Fibroblast of lung (primary cell): ENCODE measurements at places on chromosomes 3 and 15. TPM values are rescaled to one million over a fixed set of nuclear protein-coding genes. Genes with fewer than 3 reads are reported as not detected.

Gene ACTRT3
- total RNA-seq = 3.1 and 6.1 TPM in 2 replicates

Gene ST8SIA2
- total RNA-seq = under 0.01 TPM in 1 of 2 replicates, not detected in the other

Gene GCSAM
- total RNA-seq = not detected in 2 replicates

Gene CP
- under 0.01 TPM in 1 of 2 replicates, not detected in the other for total RNA-seq

Gene SMCO1
- total RNA-seq = not detected in 2 replicates

Gene SLC7A14
- 0.26 and 1.3 TPM in 2 replicates for total RNA-seq

Gene ST6GAL1
- total RNA-seq = 0.83 and 1.3 TPM in 2 replicates

Gene P2RY13
- under 0.01 TPM in 1 of 2 replicates, not detected in the other for total RNA-seq

DNA sequence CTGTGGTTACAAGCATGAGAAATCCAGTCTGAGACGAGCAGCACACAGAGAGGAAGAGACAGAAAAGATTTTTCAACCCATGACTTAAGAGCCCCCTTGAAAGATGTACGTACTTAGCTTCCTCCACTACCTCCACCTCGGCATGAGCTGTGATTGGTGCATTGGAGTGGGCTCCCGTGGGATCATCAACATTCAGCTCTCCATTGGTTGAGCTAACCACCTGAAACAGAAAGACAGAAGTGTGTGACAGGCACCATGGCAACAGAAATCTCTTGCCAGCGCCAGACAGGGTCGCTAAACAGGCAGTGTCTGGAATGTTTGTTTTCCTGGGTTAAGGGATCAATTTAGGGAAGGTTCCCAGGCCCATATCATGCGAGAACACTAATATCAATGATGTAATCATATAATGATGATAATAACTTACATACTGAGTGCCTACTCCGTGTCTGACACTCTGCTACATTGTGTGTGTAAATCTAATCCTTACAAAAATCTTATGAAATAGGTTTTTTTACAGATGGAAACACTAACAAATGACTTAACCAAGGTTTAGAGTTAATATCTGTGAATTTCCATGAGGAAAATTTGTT lies 17.5 kb upstream of the PPIB start:
- H3K4me1 ChIP-seq = no peaks in the 10 kb centered on the region
- H3K4me3 ChIP-seq = no peak overlapping the region
- H3K27me3 ChIP-seq = no peaks in the 10 kb centered on the region
- no peaks in the 10 kb centered on the region for H3K36me3 ChIP-seq

DNA sequence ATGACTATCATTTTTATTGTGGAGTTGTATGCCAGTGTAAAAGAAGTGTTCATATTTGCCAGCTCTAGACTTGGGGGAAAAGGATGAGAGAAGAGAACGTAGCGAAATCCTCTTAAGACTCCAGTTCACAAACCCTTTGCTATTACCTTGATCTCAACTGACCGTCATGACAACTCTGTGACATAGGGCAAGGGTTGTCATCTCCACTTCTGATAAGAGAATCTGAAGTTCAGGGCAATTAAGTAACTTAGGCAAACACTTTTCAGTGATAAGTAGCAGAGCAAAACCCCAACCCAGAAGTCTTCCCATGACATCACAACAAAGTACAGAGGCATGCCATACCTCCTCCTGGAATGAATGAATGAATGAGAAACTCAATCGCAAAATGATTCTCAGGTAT lies 40.3 kb upstream of the WNT5A start:
- DNase-seq = no peak
- H3K27me3 ChIP-seq = no peaks in the 10 kb centered on the region
- H3K4me3 ChIP-seq = no peak overlapping the region
- H3K36me3 ChIP-seq = no peaks in the 10 kb centered on the region
- H3K4me1 ChIP-seq = no peaks in the 10 kb centered on the region

DNA sequence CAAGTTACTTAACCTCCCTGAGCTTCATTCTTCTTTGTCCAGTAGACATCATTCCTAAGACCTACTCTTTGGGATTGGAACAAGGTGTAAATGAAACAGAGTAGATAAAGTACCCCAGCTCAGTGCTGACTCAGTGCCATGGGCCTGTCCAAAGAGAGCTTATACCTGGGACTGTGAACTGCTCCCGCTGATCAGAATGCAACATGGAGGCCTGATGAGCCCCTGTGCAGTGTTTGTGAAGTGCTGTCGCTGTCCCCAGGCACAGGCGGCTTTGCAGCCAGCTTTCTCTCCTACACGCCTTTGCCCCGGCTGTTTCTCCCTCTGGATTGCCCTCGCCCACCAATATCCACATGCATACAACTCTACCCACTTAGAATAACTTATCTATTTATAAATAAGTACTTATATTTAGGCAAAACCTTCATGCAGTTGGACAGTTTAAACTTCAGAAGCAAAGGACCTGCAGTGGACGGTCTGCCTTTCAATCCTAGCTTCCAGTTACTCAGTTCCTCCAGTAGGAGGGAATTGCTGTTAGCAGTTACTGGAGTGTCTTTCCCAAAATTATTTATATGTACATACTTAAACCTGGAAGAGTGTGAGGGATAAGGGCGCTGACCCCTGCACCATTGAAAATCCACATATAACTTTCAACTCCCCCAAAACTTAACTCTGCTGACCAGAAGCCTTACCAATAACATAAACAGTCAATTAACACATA lies 80.0 kb downstream of the CORO2B start:
- H3K4me1 ChIP-seq = no peaks in the 10 kb centered on the region
- no peaks in the 10 kb centered on the region for H3K27me3 ChIP-seq
- no peaks in the 10 kb centered on the region for H3K36me3 ChIP-seq
- no peak overlapping the region for H3K27ac ChIP-seq
- no peak overlapping the region for H3K4me3 ChIP-seq
- DNase-seq = no peak

- no peaks in the 10 kb centered on the region for H3K27me3 ChIP-seq
- DNase-seq = peak; percentile 72
- no peaks in the 10 kb centered on the region for H3K36me3 ChIP-seq
- peaks cover 13% of the 10 kb centered on the region for H3K4me1 ChIP-seq
Observed at GRCh38 chr15:89003865-89004725, 84.2 kb upstream of the ABHD2 start.

GRCh38 chr3:33883538-33883950 lies 85.1 kb downstream of the PDCD6IP start:
- peak; percentile 15 for DNase-seq
- no peaks in the 10 kb centered on the region for H3K36me3 ChIP-seq
- no peaks in the 10 kb centered on the region for H3K27me3 ChIP-seq
- no peak overlapping the region for H3K4me3 ChIP-seq

- H3K27me3 ChIP-seq = no peaks in the 10 kb centered on the region
- no peaks in the 10 kb centered on the region for H3K4me1 ChIP-seq
- H3K27ac ChIP-seq = no peak overlapping the region
- DNase-seq = no peak
Observed at GRCh38 chr15:63803106-63803886, 30.5 kb downstream of the HERC1 start.

DNA sequence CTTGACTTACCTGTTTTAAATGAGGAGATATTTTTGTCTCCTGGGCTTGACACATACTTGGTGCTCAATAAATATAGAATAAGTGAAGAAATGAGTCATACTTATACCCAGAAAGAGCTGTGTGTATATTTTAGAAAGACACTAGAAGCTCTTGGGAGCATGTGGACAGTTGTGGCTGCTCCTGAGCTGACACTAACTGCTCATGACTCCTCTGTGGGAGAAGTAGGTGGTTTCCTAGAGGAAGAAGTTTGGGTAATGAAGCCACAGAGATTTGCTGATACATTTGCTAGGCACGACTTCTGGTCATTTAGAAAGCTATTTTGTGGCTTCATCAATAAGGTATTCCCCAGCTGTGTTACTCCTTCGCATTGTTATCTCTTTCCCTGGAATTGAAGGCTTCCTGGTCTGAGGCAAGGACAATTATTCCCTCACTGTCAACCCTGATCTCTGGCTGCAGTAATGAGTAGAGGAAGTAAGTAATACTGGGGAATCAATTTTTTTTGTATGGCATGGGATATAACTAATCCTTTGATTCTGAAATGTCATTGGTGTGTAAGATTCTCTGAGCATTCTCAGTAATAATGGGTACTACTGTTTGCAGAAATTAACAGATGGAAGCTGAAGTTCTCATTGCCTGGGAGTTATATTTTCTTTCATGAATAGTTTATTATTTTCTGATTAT lies 79.6 kb upstream of the DCBLD2 start:
- H3K27ac ChIP-seq = peak overlapping the region; percentile 49
- DNase-seq = no peak
- peak overlapping the region; percentile 9 for H3K4me3 ChIP-seq
- H3K36me3 ChIP-seq = no peaks in the 10 kb centered on the region
- H3K27me3 ChIP-seq = no peaks in the 10 kb centered on the region
- H3K4me1 ChIP-seq = peaks cover 11% of the 10 kb centered on the region

- H3K36me3 ChIP-seq = no peaks in the 10 kb centered on the region
- peak; percentile 14 for DNase-seq
- H3K27ac ChIP-seq = peak overlapping the region; percentile 90
- peak overlapping the region; percentile 89 for H3K4me3 ChIP-seq
- H3K27me3 ChIP-seq = no peaks in the 10 kb centered on the region
- peaks cover 3% of the 10 kb centered on the region for H3K4me1 ChIP-seq
Observed at GRCh38 chr3:47162697-47163168, 1.2 kb downstream of the SETD2 start.
